ENCODE measurements at places on chromosomes 7 and 10.

DNA sequence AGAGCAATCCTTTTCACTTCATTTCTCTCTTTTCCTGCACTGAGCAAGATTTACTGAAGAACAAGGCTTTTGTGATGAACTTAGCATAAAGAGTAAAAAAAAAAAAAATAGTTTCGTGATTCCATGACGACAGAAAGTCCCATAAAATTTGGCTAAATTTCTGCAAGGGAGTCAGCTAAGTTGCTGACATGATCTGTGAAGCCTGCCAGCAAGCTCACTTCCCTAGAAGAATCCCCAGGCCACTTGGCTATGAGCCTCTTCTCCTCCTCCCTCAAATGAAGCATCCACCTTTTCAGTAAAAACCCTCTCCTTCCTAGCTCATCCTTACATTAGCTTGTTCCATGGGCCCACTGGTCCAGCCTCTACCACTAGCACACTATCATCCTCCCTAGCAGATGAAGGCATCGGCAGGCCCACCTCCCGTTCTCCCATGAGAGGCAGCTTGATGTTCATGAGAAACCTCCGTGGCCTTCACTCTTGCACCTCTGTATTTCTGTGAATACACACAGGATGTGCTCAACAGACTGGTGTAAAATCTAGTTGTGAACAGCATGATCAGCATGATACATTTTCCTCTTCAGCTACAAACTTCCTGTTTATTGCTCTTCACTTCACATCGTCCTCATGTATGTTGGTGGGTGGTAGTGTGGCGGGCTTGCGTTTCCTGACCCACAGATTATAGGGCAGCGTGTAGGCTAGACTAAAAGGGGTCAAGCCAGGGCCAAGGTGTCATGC is 30.9 kb downstream of the GIMAP8 start:
- peak; percentile 11 for DNase-seq

DNA sequence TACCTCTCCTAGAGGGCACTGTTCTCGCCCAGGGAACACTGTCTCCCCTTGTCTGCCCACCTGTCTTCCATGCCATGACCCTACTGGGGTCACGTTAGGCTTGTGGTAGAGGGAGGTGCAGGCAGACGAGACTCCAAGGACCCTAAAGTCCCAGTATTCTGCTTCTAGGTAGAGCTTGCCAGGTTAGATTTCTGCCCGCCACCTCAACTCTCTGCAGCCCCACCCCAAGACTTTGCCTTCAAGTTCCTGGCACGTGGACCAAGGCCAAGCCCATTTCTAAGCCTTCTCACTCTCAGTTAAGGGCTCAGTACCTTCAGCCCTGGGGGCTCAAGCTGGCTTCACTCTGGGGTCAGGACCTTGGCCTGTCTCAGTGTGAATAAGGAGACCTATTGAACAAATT is 16.1 kb downstream of the PRKAG2 start:
- DNase-seq: no peak

DNA sequence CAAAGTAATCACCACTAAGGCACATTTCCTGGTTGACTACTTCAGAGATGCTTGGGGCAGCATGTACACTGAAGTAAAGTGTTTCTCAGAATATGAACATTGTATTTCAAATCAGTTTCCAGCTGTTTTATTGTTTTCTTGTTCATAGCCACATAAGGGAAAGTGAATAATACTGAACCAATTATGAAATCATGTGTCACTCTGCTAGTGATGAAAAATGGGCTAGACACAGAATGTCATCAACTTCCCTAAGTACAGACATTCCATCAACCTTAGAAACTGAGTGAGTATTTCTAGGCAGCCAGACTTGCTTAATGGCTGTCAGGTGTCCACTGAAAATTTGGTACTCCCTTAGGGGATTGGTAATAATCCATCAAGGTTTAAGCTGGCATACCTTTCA is 603.5 kb downstream of the ARL4A start:
- no peak for DNase-seq

DNA sequence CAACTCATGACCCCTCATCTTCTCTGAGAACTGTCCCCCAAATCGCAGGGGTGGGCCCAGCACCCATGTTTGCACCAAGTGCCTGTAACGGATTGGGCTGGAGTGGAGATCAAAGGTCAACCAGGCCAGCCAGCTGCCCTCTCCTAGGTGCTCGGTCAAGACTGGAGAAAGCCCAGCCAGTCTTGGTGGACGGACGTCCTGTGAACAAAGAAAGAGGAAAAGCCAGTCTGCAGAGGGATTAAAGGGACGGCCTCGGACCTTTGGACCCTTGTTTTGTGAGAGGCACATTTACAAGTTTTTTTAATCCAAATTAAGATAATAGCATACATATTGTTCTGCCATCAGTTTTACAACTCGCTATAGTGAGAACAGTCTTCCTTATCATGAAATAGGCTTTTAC is 31.7 kb upstream of the GALNTL5 start:
- DNase-seq: no peak

DNA sequence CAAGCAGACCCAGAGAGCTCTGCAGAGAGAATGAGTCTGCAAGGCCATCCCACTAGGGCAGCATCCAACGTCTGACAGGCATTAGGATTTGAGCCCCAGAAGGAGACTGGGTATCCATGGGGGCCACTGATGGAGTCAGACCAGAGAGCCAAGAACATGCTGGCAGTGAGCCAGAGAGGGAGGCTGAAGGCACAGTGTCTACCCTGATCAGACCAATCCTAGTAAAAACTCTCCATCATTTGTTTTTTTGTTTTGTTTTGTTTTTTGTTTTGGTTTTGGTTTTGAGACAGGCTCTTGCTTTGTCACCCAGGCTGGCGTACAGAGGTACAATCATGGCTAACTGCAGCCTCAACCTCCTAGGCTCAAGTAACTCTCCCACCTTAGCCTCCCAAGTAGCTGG is 133.1 kb upstream of the LYZL2 start:
- DNase-seq: no peak

GRCh38 chr10:47365431-47366180 is 17.4 kb downstream of the RBP3 start:
- DNase-seq: no peak

GRCh38 chr10:74925291-74925690 is 98.9 kb downstream of the KAT6B start:
- no peak for DNase-seq

DNA sequence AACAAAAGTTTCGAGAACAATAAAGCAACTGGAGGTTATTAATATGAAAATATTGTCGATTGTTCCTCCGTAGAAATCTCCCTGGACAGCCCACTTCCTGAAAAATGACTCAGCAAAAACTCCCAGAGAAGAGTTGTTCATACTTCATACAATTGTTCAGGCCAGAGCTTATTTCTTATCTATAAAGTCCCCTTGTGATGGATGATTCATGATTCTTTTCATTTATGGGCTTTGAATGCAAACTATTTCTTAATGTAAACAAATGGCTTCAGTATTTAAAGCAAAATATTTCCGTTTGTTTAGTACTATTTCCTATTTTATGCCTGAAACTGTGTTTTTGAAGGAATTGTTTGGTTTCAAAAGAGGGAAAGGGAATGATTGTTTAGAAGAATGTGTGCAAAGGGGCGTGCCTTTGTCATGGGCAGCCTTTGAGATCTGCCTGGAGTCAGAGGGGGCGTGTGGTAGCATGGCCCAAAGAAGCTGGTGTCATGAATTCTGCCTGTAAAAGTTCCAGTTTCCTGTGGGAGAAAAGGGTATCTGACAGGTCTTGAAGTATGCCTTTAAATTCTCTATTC is 26.2 kb upstream of the EXOC6 start:
- DNase-seq: no peak

GRCh38 chr7:38335128-38335491 is 61.7 kb upstream of the TARP start:
- DNase-seq: no peak

DNA sequence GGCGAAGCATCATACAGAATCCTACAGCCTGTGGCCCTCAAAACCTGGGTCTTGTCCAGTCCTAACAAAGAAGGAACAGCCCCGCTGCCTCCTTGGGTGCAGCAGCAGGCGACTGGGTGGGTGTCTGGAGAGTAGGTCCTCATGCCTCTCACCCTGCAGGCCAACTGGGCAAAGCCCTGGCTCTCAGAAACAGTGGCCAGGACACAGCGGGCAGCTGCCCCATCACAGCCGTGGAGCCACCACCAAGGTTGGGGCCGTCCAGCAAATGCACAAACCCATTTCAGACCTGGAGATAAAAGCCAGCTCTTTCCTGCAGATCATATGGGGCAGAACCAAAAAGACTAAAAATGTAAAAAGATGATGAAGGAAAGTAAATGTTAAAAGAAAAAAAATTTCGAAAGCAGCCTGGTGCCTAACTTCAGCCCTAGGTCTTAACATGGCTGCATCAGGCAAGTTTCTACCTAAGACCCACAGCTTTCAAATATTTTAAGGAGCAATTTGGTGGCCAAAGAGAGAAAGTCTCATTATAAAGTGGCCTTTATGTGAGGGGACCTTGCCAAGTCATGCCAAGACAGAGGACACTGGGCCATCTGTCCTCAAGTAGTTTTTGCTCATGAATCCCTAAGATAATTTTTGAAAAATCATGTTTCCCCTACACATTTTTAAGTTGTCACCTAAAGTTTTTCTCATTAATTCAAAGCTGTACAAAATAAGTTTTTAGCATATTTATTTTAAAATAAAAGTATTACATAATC is 142.1 kb downstream of the PAXIP1 start:
- no peak for DNase-seq

DNA sequence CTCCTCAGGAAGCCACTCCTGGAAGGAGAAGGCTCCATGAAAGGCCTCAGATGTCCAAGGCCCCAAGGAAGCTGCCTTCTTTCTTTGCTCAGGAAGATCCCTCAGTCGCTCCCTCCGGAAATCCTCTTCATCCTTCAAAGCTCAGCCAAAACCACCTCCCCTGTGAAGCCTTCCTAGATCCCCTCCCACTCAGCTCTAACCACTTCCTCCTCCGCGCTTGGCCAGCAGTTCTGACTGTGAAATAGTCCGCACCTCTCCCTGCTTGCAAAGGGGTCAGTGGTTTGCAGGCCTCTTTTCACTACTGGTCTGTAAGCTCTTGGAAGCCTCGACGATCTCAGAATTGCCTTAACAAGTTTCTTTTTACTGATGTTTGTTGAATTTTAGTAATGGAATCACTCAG is 23.9 kb downstream of the PYROXD2 start:
- no peak for DNase-seq

DNA sequence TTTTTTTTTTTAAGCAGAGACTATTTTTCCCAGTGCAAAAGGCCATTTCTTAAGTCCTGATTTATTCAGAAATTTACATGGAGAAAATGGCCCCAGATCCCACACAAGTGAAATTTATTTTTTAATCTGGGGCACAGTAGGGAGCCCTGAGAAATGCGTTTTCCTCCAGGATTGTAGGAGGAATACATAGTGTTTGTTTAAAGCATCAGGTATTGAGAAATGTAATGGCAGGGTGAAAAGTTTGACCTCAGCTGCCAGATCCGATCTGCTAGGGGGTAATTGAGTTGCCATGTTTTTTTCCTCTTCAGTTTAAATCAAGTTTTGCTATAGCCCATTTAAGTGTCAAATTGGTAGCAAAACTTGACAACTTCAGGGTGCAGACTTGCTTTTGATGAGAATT is 110.0 kb downstream of the LRMDA start:
- no peak for DNase-seq

- DNase-seq: no peak
Measured at GRCh38 chr10:94963901-94964300, 25.4 kb downstream of the CYP2C9 start.

GRCh38 chr7:128679920-128680319 is 7.8 kb downstream of the GARIN1A start:
- no peak for DNase-seq

DNA sequence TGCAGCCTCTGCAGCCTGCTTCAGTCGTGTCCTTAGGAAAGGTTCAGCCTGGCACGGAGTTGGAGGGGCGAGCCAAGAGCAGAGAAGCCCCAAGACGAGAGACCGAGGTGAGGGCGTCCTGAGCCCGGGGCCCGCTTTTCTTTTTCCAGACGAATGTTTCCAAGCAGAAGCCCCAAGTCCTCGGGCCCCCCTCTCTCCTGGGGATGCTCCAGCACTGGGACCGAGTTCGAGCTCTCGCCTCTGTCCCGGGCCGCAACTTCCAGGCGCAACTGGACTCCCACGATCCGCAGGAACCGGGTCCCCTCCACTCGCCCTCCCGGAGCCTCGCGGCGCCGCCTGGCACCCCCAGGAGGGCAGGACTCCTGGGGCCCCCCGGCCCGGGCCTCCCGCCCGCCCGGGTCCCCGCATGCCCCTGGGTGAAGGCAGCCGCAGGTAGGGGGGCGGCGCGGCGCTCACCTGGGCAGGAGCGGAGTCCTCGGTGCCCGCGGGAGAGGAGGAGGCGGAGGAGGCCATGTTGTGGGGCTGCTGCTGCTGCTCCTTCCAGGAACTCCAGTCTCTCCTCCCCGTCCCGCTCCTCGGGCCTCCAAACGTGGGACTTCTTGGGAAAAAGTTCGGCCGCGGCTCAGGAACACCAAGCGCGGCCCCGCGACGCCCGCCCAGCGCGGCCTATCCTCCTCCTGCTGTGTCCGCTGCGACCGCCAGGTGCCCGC is 45.3 kb upstream of the CDK1 start:
- no peak for DNase-seq

Data from stimulated activated CD8-positive, alpha-beta memory T cell treated with anti-CD3 and anti-CD28 coated beads, Interleukin-4, amount 100 ng/mL, for 1 hour (primary cell).